T-cell (primary cell): ENCODE measurements at places on chromosomes 5 and 9. TPM values are rescaled to one million over a fixed set of nuclear protein-coding genes. Genes with fewer than 3 reads are reported as not detected.

The ADGRD2 gene
- total RNA-seq: not detected

- no peaks in the 10 kb centered on the region for H3K36me3 ChIP-seq
- DNase-seq: no peak
- H3K27me3 ChIP-seq: peaks cover 11% of the 10 kb centered on the region
- no peak overlapping the region for H3K27ac ChIP-seq
Measured at GRCh38 chr5:5667136-5667554, 244.7 kb downstream of the ICE1 start.

The CKMT2 gene
- not detected for total RNA-seq

The PLAC8L1 gene
- total RNA-seq: not detected

The SH3TC2 gene
- total RNA-seq: not detected

GRCh38 chr5:91311168-91311696 lies 71.9 kb downstream of the ARRDC3 start:
- no peak overlapping the region for H3K4me3 ChIP-seq
- peaks cover 49% of the 10 kb centered on the region for H3K4me1 ChIP-seq
- DNase-seq: peak; percentile 0

DNA sequence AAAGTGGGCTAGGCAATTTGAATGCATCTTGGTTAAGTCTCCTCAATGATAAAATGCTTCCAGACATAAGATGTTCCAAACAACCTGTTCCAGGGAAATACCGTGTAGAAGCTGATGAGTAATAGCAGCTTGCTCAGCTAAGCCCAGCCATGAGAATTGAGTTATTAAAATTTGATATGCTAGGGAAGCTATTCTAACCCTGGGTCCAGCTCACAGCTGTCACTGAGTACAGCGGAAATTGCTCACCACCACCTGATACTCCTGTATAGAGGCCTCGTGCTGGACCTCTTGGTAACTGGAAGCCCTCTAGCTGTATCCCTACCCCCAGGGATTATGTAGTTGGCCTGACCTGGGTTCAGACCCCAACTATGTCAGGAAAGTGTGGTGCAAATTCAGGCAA lies 521.3 kb upstream of the TRPC7 start:
- DNase-seq: no peak
- no peak overlapping the region for H3K27ac ChIP-seq

- peaks cover 5% of the 10 kb centered on the region for H3K27me3 ChIP-seq
- H3K36me3 ChIP-seq: no peaks in the 10 kb centered on the region
- H3K4me3 ChIP-seq: no peak overlapping the region
- no peak for DNase-seq
Measured at GRCh38 chr5:175596761-175597189, 61.1 kb upstream of the HRH2 start.

DNA sequence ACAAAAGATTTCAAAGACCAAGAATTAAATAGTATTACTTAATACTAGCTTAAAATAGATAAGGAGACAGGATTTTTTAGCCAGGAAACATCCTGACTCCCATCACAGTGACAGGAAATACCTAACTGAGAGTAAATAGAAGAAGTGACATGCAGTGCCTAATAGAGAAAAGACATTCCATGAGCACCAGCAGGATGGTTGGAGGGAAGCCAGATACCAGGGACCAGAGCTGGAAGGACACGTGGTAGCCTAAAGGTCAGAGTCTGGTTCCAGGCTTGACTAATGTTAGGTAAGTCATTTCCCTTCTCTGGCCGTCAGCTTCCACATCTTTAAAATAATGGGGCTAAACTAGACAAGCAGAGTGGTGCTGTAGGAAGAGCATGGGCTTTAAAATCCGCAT lies 41.6 kb downstream of the CDK5RAP2 start:
- DNase-seq: no peak
- no peak overlapping the region for H3K27ac ChIP-seq

GRCh38 chr5:78003450-78003849 lies 227.3 kb upstream of the TBCA start:
- H3K4me1 ChIP-seq: no peaks in the 10 kb centered on the region
- H3K36me3 ChIP-seq: peaks cover 21% of the 10 kb centered on the region
- DNase-seq: no peak
- no peak overlapping the region for H3K4me3 ChIP-seq
- H3K27ac ChIP-seq: no peak overlapping the region

GRCh38 chr5:29114331-29114768 lies 2076.0 kb upstream of the CDH9 start:
- H3K36me3 ChIP-seq: no peaks in the 10 kb centered on the region
- no peaks in the 10 kb centered on the region for H3K27me3 ChIP-seq
- H3K4me3 ChIP-seq: no peak overlapping the region
- no peak overlapping the region for H3K27ac ChIP-seq
- no peak for DNase-seq
- H3K4me1 ChIP-seq: no peaks in the 10 kb centered on the region

DNA sequence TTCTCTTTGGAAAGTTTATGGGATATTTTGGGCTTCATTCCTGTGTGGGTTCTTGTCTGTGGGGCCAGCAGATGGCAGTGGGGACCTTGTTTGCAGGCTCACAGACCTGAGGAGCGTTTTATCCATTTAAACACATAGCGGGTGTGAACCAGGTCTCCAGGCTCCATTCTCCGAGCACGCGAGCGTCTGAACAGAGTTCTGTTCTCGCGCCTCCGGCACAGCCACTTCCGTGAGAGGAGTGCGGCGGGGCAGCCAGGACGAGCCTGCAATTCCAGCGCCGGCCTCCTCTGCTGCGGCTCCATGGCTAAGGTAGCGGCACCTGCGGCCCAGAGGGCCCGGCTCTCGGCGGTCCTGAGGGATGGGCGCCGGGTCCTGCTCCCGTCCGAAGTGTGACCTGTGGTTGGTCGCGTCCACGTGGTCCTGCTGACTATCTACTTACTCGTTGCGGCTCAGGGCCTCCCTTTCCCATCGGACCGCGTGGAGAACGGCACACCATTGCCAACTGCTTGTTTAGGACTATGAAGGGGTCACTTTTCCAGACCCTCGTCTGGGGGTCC lies 7.3 kb downstream of the NRARP start:
- H3K27ac ChIP-seq: no peak overlapping the region
- DNase-seq: no peak
- peaks cover 2% of the 10 kb centered on the region for H3K4me1 ChIP-seq

- DNase-seq: no peak
- H3K27me3 ChIP-seq: peaks cover 26% of the 10 kb centered on the region
- H3K36me3 ChIP-seq: no peaks in the 10 kb centered on the region
- H3K27ac ChIP-seq: no peak overlapping the region
- H3K4me1 ChIP-seq: no peaks in the 10 kb centered on the region
Measured at GRCh38 chr9:98612061-98612752, 96.5 kb downstream of the GABBR2 start.

- H3K4me3 ChIP-seq: no peak overlapping the region
- no peak overlapping the region for H3K27ac ChIP-seq
- no peaks in the 10 kb centered on the region for H3K36me3 ChIP-seq
- H3K4me1 ChIP-seq: peaks cover 18% of the 10 kb centered on the region
Measured at GRCh38 chr5:157917491-157917890, 58.5 kb upstream of the CLINT1 start.

The C9orf57 gene
- total RNA-seq: not detected

The SPATA9 gene
- not detected for total RNA-seq

The CDH9 gene
- not detected for total RNA-seq

- H3K36me3 ChIP-seq: no peaks in the 10 kb centered on the region
- H3K4me3 ChIP-seq: no peak overlapping the region
- H3K27ac ChIP-seq: no peak overlapping the region
- peaks cover 2% of the 10 kb centered on the region for H3K4me1 ChIP-seq
- DNase-seq: no peak
- no peaks in the 10 kb centered on the region for H3K27me3 ChIP-seq
Measured at GRCh38 chr9:137688725-137689124, 69.9 kb downstream of the EHMT1 start.

- no peak for DNase-seq
- no peaks in the 10 kb centered on the region for H3K36me3 ChIP-seq
- H3K27ac ChIP-seq: no peak overlapping the region
- no peak overlapping the region for H3K4me3 ChIP-seq
Measured at GRCh38 chr9:74662674-74663073, 165.5 kb downstream of the RORB start.

DNA sequence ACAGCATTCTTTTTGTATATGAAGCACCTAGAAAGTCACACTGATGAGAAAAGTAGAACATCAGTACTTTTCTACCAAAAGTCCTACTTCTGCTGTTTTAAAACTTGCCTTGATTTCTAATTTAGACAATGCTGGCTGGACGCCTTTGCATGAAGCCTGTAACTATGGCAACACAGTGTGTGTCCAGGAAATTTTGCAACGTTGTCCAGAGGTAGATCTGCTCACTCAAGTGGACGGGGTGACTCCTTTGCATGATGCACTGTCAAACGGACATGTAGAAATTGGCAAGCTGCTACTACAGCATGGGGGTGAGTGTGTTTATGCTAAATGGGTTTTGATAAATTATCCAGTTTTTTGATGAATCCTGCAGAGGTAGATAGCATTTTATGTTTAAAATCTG lies 73.5 kb downstream of the SLF1 start:
- H3K4me3 ChIP-seq: no peak overlapping the region
- no peak for DNase-seq
- H3K36me3 ChIP-seq: peaks cover 26% of the 10 kb centered on the region
- H3K4me1 ChIP-seq: no peaks in the 10 kb centered on the region

DNA sequence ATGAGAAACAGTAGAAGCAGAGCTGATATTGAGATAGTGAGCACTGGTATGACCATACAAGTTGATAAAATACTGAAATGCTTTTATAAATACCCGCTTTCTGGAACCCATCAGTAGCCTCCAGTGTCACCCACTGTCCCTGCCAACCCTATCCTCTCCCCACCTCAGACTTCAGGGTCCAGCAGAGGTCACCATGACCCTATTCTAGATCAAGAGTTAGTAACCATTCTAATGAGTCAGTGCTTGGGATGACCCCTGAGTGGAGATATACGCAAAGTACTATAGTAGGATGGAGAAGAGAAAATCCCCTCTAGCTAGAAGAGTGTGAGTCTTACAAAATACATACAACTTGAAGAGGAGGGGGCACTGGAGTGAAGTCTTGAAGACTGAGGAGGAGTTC lies 297.9 kb upstream of the BRINP1 start:
- no peaks in the 10 kb centered on the region for H3K4me1 ChIP-seq
- no peak for DNase-seq
- H3K36me3 ChIP-seq: no peaks in the 10 kb centered on the region
- H3K27ac ChIP-seq: no peak overlapping the region

The RANBP17 gene
- total RNA-seq: 0.41 TPM

GRCh38 chr5:68891718-68892117 lies 202.1 kb upstream of the SLC30A5 start:
- H3K36me3 ChIP-seq: peaks cover 2% of the 10 kb centered on the region
- no peaks in the 10 kb centered on the region for H3K27me3 ChIP-seq
- DNase-seq: no peak

The OLFM1 gene
- total RNA-seq: not detected

DNA sequence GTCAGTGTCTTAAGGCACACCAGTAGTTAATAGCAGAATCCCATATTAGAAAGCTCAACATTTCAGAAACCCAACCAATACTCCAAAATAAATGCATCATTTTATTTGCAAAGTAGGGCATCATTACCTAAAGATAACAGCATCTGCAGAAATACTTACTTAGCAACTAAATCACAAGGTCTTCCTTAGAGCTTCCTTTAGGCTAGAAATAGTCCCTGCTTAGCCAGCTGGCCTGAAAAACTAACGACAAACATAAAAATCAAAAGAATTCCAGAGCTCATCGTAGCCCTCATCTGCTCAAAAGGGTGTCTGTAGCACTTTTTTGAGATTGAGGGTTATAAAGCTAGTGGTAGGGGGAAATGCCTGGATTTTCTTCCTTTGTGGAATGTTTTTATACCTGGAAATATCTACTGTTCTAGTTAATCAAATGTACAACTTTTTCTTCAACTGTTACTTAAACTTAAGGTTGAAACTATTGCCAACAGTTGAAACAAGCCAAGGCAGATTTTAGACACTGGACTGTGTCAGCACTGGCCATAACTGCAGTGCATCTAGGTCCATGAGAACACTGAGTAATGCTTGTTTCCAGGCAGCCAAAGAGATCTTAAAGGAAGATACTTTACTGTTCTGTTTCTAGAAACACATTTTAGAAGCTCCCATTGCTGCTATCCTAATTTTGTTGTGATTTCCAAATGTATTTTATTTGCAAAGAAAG lies 129.4 kb upstream of the RASA1 start:
- H3K4me1 ChIP-seq: no peaks in the 10 kb centered on the region
- H3K36me3 ChIP-seq: no peaks in the 10 kb centered on the region
- no peak overlapping the region for H3K4me3 ChIP-seq
- H3K27ac ChIP-seq: no peak overlapping the region
- no peak for DNase-seq

DNA sequence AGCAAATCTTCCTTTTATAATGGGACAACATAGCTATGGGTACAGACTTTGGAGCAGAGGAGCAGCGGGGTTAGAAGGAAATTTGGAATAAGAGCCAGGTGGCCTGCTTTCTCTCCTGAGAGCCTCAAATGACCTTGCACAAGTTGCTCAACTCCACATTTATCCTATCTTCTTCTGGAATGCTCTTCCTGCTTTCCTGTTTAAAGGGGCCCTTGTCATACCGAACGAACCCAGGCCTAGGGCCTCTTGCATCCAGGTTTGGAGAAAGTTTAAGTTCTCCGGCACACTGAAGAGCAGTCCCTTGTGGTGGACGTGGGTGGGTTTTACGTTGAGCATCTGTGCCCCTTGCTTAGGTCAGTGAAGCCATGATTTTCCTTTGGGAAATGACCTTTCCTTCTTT lies 197.9 kb upstream of the NR3C1 start:
- H3K36me3 ChIP-seq: no peaks in the 10 kb centered on the region
- DNase-seq: no peak
- peaks cover 11% of the 10 kb centered on the region for H3K4me1 ChIP-seq
- H3K27me3 ChIP-seq: no peaks in the 10 kb centered on the region
- H3K27ac ChIP-seq: no peak overlapping the region

DNA sequence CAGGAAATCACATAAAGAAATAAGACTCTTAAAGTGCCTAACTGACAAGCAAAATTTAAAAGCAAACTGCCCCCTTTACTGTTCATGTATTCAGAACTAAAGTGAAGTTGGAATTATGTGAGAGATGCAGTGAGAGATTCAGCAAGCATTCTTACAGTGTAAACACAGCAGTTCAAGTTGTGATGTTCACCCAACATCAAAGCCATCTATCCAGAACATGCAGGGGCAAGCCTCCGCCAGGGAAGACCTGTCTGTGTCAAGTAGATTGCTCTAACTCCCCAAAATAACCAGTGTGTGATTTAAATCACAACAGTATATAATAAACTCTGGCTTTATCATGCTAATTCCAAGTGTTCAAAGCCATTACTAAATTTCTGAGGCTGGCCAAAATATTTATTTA lies 233.3 kb downstream of the BNC2 start:
- no peak overlapping the region for H3K27ac ChIP-seq
- H3K4me3 ChIP-seq: no peak overlapping the region
- no peaks in the 10 kb centered on the region for H3K36me3 ChIP-seq
- H3K4me1 ChIP-seq: no peaks in the 10 kb centered on the region
- H3K27me3 ChIP-seq: no peaks in the 10 kb centered on the region

DNA sequence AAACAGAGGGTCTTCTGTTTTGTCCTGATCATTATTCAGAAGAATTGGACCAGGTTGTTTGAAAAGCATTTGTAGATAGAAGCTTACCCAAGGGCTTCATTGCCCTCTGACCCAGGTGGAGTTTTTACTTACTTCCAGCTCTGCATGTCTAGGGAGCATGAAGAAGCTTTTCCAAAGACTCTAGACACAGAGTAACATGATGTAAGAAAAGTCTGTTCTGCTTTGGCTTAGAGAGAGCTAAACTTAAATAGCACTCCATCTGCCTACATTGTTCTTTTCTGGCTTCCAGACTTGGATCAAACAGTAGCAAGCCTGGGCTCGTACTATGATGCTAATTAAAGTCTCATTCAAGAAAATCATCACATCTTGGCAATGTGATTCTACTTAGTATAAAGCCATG lies 112.1 kb downstream of the SNCAIP start:
- no peaks in the 10 kb centered on the region for H3K36me3 ChIP-seq
- H3K4me3 ChIP-seq: no peak overlapping the region
- DNase-seq: no peak
- no peaks in the 10 kb centered on the region for H3K4me1 ChIP-seq
